ENCODE measurements at places on chromosomes 16 and 17.
A peak's percentile ranks its signal among the peaks of the same experiment; 100 is the strongest.

DNA sequence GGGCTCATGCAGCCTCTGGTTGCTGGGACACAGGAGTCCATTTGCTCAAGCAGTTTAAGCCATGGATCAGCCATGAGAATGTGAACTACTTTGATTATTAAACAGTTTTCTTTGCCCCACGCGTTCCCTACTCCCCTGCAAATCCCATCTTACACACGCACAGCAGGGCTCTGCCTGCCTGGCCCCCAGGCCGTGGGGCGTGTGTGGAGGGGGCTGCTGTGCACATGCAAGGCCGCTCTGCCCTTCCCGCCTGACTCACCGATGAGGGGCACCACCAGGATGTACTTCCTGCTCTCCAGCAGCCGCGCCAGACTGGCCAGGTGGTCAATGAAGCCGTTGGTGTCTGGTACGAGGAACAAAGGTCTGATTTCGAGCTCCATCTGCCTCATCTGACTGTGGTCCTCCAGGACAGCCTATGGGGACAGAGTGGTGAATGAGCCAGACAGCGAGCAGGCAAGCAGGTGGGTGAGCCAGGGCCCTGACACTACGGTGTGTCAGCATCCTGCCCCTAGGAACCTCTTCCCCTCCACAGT lies 13.7 kb downstream of the HIC1 start:
- no peak for DNase-seq

DNA sequence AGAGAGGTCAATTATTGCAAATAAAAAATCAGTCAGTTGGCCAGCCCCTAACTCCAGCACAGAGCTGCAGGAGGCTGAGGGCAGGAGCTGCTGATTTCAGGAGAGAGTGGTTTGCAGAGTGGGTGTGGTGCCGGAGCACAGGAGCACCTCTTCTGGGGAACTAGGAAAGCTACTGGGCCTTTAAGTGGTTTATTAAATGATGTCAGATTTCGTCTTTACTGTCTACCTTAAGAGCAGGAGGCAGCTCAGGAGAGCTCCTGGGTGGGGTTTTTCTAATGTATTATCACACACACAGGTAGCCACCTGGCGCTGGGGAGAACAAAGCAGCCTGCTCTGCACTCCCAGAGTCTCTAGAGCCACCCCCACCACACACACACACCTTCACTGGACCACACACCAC lies 11.5 kb upstream of the HAS3 start:
- DNase-seq, result no peak

DNA sequence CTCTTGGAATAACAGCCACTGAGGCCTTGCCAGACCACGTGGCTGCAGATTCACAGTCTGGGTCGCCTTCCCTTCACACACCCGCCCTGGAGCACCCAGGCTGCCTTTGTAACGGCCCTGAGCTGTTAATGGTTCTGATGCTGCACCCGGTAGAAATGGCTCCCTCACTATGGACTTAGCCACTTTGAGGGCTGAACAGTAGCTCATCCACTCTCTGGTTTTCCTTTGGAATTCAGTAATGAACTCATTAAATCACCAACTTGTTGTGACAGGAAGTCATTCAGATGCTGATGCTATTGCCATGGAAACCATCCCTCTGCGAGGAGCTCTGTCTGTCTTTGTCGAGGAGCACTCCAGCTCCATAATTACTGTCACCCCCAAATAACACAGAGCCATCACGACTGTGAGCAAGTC lies 59.2 kb downstream of the CDK5R1 start:
- no peak for DNase-seq

GRCh38 chr16:4870138-4870671 lies 22.9 kb downstream of the UBN1 start:
- peak; percentile 82 for DNase-seq
